GM12891 (cell line): ENCODE measurements at places on chromosomes 2 and 18.

GRCh38 chr2:73070643-73071359, 711 bp downstream of the SFXN5 start:
- DNase-seq: no peak

- no peak for DNase-seq
Observed at GRCh38 chr2:177261116-177262060, 3.1 kb downstream of the NFE2L2 start.

DNA sequence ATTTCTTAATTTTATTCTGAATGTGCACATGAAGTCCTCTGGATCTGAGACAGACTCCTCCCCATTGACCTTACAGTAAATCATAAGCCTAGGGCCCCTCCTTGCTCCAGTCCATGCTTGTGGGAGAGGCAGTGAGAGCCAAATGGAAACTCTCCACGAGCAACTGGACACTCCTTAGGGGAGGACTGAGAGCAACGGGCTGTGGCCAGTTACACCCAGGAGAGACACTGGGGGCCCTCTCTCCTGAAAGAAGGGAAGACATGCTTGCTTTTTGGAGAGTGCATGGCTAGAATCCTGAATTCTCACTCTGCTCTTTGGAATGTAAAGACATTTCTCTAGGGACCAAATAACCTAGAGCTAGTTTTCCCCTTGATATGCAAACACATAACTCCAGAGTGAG, 49.0 kb upstream of the BIN1 start:
- DNase-seq: no peak

DNA sequence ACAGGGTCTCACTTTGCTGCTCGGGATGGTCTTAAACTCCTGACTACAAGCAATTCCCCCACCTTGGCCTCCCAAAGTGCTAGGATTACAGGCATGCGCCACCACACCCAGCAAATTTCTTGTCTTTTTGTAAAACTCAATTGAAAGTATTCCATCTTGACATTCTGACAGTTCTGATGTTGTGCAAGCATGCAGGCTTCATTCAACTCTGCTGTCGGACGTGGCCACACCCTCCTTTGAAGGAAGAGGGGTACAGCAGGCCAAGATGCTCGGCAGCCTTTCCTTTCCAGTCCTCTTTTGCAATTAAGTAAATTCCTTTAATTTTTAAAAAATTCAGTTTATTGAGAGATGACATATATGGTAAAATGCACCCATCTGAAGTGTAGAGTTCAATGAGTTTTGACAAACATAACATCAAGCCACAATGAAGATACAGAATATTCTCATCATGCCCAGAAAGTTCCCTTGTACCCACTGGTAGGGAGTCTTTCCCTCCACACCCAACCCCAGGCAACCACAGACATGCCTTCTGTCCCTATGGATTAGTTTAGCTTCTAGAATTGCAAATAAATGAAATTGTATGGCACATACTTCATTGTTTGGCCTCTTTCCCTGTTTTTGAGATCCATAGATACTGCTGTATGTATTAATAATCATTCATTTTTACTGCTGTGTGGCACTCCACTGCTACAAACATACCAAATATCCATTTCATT, 33.1 kb downstream of the TUBB6 start:
- no peak for DNase-seq

- DNase-seq: no peak
Observed at GRCh38 chr2:72326759-72327158, 179.1 kb upstream of the CYP26B1 start.

- DNase-seq: no peak
Observed at GRCh38 chr2:20050104-20050645, 1.3 kb downstream of the LAPTM4A start.

GRCh38 chr2:240233885-240234502, 93.5 kb upstream of the OTOS start:
- no peak for DNase-seq

DNA sequence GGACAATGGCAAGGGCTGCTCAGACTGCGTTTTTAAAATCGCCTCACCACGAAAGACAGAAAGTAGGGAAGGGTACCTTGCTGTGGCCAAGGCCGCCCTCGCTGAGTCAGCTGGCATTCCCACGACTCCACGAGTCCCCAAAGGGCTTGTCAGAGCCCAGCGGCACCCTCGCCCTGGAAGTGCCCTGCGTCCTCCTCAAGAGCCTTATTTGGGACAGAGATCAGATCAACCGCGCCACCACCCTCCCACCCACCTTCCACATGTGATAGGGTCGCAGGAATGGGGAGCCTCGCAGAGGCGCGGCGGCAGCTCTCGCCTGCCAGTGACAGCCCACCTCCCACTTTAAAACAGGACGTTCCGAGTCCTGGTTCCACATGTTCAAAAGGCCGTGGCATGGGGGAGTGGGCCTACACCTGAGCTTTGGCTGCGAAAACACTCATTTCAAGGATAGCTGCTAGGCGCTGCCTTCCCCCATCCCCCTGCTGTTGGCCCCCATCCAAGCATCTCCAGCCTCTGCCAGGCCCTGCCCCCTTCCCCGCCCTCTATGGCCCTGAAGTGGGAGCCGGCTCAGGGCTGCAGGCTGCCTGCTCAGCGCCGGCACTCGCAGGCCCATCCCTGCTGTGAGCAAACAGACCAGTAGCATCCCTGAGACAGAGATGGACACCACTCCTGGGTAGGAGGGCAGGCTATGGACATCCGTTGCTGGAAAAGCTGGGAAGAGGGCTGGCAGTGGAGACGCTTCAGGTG, 38.1 kb upstream of the ARHGEF4 start:
- DNase-seq: no peak

- DNase-seq: no peak
Observed at GRCh38 chr2:46683541-46683940, 204.2 kb downstream of the TMEM247 start.

- no peak for DNase-seq
Observed at GRCh38 chr2:191321861-191322662, 76.9 kb downstream of the MYO1B start.

GRCh38 chr18:70982292-70982691, 693.4 kb downstream of the SOCS6 start:
- no peak for DNase-seq

DNA sequence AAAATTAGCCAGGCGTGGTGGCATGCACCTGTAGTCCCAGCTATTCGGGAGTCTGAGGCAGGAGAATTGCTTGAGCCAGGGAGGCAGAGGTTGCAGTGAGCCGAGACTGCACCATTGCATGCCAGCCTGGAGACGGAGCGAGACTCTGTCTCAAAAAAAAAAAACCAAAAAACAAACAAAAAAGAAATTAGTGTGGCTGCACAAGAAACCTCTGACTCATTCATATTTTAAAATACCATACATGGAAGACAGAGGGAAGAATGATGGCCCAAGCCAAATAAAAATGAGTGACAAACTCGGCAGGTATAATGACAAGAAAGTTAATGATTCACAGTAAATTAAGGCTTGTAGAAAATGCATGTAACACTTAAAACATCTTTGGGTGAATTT, 875.8 kb downstream of the EPHA4 start:
- no peak for DNase-seq

DNA sequence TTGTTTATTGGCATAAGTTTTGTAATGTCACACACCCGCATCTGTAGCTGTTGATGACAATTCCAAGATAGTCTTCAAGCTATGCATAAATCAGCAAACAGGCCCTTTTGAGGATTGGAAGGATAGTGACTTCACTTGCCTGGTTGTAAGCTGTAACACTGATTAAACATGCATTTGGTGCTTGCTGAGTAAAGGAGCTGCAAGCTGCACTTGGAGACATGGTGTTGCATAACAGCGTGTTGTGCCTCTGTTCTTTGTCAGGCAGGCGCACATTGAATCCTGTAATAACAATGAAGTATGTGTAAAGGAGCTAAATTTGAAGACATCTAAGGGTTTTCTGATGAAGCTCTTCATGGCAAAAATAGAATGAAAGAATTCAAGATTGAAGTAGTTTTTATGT, 68.7 kb upstream of the TTC27 start:
- no peak for DNase-seq

DNA sequence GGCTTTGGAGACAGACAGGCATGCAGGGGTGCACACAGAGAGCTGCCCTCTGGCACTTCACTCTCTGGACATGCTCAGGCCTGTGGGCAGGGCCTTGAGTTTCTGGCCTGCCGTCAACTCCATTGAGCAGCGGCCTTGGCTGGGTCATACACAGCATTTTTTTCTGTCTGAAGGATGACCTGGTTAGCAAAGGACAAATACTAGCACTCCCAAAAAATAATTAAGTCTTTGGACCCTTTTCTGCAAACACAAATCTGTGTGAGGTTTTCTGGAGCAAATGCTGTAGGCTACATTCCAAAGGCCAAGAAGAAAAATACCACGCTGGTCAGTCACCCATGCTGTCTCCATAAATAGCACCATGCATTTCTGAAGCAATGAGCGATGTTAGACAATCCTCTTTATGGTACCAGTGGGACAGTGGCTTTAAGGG, 124.7 kb upstream of the CTAGE1 start:
- DNase-seq: no peak

- no peak for DNase-seq
Observed at GRCh38 chr2:20164061-20164733, 60.7 kb downstream of the SDC1 start.

DNA sequence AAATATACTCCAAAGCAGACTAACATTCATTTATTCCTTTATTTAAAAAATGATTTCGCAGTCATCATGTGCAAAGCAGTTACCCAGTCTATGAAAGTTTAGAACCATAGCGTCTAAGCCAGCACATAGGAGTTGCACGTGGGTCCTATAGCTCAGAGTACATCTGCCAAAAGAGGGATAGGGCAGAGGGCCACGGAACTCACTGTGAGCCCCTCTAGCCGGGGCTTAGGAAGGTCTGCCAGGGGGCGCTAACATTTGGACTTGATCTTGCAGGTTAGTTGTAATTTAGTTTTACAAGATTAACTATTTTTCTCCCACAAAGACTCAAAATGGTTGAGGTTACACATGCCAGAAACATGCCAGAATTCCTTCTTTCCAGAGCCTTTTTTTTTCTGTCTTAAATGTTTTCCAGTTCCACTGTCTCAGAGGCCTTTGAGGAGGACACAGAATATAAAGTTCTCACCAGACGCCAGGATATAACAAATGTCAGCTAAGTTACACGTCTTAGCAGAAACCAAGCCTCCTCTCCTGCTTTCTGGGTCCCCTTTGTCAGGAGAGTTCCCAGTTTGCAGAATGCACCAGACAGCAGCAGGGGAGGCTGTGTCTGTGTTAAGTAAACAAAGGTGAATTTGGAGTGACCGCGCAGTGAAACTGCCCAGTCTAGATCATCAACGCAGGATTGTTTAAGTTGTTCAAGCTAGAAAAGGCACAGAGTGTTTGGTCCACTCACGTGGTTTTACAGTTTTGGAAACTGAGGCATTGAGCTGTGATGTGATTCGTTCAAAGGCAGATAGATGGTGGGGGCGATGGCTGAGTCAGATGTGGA, 292.0 kb downstream of the PRKCE start:
- no peak for DNase-seq
